Liver (tissue), 10 donors: ENCODE measurements at places on chromosomes 5 and 9. TPM values are rescaled to one million over a fixed set of nuclear protein-coding genes. Genes with fewer than 3 reads are reported as not detected.

DNA sequence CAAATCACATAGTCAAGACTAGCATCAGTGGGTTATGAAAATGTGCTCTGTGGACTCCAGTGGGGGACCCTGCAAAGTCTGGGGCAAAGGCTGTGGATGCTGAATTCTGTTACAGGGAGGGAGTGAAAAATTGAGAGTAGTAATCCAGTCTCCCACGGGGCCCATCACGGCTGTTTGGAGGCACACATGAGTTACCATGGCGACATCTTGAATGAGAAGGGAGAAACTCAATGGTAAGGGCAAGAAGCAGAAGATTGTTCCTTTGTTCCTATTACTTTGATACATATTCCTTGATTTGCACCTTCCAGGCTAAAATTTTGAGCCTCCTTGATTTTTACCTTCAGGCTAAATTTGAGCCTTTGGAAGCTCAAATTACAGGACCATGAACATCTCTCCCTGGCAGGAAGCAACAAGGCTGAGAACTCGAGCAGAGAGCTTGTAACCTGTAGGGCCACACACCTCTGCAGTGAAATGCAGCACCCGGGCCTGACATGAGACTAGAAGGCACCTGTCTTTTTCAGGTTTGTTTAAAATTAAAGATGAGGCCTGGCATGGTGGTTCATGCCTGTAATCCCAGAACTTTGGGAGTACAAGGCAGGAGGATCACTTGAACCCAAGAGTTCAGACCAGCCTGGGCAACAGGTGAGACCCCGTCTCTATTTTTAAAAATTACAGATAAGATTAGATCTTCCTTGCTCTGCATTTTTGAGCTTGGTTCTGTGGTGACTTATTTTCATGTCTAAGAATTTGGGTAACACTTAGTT, 31.0 kb upstream of the ZFR start:
- H3K36me3 ChIP-seq, result no peaks in the 10 kb centered on the region
- no peaks in the 10 kb centered on the region for H3K27me3 ChIP-seq
- H3K27ac ChIP-seq, result no peak overlapping the region
- DNase-seq, result no peak
- H3K4me3 ChIP-seq, result no peak overlapping the region

DNA sequence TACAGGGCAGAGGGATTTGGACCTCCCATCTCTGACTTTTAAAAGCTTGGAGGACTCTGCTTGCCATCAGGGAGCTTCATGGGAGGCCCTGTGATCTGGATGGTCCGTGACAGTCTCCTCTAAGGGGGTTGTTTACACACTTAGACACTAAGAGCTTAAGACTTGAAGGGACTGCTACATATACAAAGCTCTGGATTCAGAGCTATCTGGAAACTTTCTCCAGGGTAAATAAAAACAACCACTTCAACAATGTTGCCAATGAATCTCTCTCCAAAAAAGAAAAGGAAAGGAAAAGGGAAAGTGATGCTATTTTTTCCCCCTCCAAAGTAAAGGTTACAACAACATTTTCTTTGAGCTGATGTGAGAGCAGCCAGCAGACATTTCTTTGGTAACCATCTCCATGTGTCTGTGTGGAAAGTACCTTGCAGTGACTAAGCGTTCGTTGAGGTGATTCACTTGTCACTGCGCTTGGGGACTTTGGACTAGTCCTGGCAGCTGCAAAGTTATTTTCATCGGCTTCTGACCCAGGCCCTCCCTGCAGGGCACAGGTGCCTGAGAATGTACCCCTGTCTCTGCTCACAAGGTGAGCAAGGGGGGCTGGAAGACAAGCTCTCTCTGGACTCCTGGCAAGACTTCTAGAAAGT, 262.1 kb upstream of the KLF4 start:
- no peaks in the 10 kb centered on the region for H3K36me3 ChIP-seq
- no peaks in the 10 kb centered on the region for H3K27me3 ChIP-seq
- no peak for DNase-seq
- H3K27ac ChIP-seq, result peak overlapping the region; percentile 62
- H3K4me1 ChIP-seq, result peaks cover 24% of the 10 kb centered on the region

DNA sequence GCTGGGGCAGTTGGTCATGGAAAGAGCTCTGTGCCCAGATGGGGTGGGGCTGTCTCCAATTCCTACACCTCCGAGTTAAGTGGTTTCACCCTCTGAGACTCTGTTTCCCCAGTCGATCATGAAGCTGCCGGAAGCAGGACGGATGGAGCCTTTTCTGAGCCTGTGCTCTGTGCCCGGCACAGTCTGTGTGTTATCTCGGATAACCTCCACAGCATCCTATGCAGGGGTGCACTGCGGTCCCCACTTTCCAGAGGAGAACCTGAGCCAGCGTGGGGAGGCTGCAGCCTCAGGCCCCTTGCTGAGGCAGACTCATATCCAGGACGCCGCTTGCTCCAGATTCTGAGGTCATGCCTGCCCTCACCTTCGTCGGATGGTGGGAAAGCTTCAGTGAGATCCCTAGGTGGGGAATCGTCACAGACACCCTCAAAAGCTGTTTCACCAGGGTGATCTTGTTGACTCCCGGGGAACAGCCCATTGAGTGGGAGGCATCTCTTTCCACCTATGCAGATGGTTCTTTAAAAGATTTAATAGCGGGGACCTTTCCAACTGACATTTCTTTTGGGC, 6.9 kb upstream of the COL5A1 start:
- H3K36me3 ChIP-seq, result no peaks in the 10 kb centered on the region
- H3K4me1 ChIP-seq, result no peaks in the 10 kb centered on the region
- no peak overlapping the region for H3K27ac ChIP-seq
- H3K27me3 ChIP-seq, result no peaks in the 10 kb centered on the region
- no peak for DNase-seq

TPPP gene
- 0.61 TPM for total RNA-seq

DNA sequence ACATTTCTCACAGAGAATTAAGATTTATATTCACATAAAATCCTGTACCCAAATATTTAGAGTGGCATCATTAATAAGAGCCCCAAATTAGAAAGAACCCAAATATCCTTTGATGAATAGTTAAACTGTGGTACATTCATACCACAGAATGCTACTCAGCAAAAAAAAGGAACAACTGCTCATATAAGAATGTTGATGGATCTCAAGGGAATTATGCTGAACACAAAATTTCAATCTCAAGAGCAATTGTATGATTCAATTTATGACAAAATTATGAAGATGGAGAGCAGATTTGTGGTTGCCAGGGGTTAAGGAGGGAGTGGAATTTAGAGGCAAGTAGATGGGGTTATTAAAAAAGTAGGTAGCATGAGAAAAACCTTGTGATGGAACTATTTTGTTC, 4.5 kb upstream of the PAIP1 start:
- H3K4me3 ChIP-seq, result no peak overlapping the region
- no peak overlapping the region for H3K27ac ChIP-seq
- H3K4me1 ChIP-seq, result peaks cover 5% of the 10 kb centered on the region
- no peaks in the 10 kb centered on the region for H3K36me3 ChIP-seq
- no peak for DNase-seq
- H3K27me3 ChIP-seq, result no peaks in the 10 kb centered on the region
